ENCODE measurements at places on chromosomes 3 and 15.

- peak overlapping the region; percentile 14 for H3K27ac ChIP-seq
- H3K4me1 ChIP-seq = peaks cover 45% of the 10 kb centered on the region
- DNase-seq = no peak
- H3K36me3 ChIP-seq = peaks cover 6% of the 10 kb centered on the region
These were observed 8.4 kb downstream of the TMOD3 start for GRCh38 chr15:51837792-51838251.

- peaks cover 44% of the 10 kb centered on the region for H3K36me3 ChIP-seq
- peaks cover 66% of the 10 kb centered on the region for H3K4me1 ChIP-seq
- no peaks in the 10 kb centered on the region for H3K27me3 ChIP-seq
These were observed 11.1 kb downstream of the ISG20 start for GRCh38 chr15:88649753-88650551.

GRCh38 chr3:144557515-144557914, 585.9 kb downstream of the DIPK2A start:
- no peak overlapping the region for H3K4me3 ChIP-seq
- H3K27ac ChIP-seq = no peak overlapping the region
- H3K36me3 ChIP-seq = no peaks in the 10 kb centered on the region
- DNase-seq = no peak
- no peaks in the 10 kb centered on the region for H3K4me1 ChIP-seq

GRCh38 chr3:158671821-158672214, 630 bp downstream of the LXN start:
- H3K4me1 ChIP-seq = peaks cover 12% of the 10 kb centered on the region
- no peak for DNase-seq
- H3K36me3 ChIP-seq = peaks cover 10% of the 10 kb centered on the region
- H3K4me3 ChIP-seq = peak overlapping the region; percentile 87

Measured in stimulated activated naive B cell treated with anti-CD40 and anti-IgM and Interleukin-4, amounts not matched to agents 10 μg/mL and 1 μg/mL and 100 μg/mL, for 72 hours (primary cell).